ENCODE measurements at places on chromosomes 12 and 14.
A peak's percentile ranks its signal among the peaks of the same experiment; 100 is the strongest.

DNA sequence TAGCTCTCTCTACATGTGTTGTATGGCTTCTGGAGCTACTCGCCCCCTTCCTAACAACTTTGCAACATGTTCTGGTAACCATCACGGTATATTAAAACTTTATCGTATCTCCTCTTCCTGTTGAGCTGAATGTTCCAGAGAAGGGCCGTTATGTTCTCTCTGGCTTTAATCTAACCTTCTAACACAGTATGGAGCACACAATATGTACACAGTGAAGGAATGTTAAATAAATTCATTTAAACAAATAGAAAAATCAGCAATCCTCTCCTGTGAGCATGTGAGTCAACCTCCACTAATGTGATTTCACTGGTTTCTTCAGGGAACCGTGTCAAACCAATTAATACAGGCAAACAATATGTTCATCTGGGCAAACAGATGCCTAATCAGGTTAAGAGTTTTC, 319.5 kb upstream of the OR4E1 start:
- DNase-seq, result no peak

DNA sequence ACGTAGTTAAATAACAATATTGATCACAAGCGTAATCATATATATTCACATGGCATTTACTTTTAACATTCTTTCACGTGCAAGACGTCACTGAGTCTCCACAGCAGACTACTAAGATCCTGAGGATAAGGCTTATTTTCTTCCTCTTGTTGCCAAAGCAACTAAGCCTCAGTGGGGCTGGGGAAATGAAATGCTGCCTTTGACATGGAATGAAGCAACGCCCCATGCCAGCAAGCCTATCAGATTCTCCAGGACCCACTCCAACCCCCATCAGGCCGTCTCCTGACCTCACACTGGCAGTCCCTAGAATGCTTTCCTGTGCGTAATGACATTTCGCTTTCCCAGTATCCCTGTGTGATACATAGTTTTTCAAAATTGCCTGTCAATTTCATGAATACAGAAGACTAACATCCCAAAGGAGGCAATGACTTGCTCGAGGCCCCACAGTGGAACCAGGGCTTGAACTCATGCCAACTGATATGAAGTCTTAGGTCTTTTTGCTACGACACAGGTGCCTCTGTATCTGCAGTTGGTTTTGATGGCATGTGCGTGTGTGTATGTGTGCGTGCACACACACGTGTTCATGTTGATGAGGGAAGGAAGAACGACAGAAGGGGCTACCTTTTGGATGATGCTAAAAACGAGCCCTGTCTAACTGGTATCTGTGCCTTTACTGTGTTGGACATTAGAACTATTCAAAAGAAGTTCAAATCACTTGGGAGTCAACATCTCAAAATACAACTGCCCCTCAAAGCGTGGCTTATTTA, 239.1 kb downstream of the VRK1 start:
- DNase-seq, result no peak

DNA sequence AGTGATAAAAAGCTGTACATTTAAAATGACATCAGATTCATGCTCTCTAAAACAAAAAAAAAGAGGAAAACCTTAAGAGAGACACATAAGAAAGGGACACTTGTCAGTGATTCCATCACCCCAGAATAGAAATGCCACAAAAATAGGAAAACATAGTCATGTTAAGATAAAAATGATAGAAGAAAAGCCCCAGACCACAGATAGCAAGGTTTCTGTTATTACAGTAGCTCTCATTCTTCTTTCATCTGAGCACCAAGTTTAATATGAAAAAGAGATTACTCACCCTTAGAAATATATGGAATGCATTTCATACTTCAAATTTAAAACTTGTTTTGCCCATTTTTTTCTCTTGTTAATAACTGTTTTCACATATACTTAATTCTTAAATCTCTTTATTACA, 217.2 kb downstream of the EGLN3 start:
- no peak for DNase-seq

DNA sequence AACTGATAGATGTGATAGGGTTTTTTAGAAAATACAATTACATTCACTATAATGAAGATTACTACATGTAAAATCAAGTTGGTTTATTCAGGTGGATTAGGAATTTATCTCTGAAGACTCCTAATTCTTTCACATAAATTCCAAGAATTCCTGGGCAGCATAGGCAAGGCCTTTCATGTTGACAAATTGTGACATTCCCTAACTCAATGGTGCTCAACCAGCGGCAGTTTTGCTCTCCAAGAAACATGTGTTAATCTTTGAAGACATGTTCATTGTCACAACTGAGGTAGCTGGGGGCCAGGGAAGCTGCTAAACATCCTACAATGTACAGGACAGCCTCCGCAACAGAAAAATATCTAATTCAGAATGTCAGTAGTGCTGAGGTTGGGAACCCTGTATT, 46.3 kb downstream of the PTPRQ start:
- no peak for DNase-seq

- DNase-seq, result no peak
Observed at GRCh38 chr14:35818346-35819115, 7.6 kb upstream of the BRMS1L start.

DNA sequence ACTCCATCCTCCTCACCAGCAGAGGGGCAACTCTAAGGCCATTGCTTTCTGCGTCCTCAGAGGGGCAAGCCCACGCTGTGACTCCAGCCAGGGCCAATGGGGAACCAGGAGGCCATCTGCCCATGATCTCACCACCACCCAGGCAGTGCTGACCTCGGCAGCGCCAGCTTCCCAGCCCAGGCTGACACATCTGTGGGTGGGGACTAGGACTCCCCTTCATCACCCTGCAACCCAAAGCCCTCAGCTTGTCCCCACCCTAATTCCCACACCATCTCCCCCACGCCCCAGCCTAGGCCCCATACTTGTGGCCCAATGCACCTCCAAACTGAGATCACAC, 58.6 kb downstream of the VWF start:
- no peak for DNase-seq

GRCh38 chr14:74155287-74155686, 70.5 kb downstream of the LIN52 start:
- no peak for DNase-seq

DNA sequence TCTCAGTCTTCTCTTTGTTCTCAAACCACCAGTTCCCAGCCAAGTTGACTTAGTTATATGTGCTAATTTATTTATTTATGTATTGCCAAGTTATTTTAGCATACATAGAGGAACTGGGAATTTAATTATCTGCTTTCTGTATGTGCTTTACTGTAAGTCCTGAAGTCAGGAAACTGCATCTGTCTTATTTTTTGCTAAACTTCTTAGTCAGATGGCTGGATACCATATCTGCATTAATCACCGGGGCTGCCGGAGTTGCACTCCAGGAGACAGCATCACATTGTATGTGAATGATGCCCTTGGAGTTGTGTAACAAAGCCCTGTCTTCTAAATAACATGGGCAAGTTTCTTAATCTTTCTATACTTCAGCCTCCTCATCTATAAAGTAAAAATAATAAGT, 96.2 kb downstream of the MON2 start:
- DNase-seq, result no peak

DNA sequence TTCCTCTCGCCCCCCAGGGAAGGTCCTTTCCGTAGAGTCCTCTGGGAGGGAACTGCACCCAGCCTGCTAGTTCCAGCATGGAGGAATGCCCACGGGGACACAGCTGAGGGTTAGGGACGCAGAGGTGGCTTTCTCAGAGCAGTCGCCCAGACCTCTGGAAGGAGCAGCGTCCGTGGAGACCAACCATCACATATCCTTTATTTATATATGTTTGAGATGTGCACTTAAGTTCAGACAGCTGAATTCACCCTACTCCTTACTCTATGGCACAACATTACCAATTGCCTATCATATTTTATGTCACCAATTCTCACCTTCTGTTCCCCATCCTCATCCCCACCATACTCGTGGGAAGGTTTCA, 305.6 kb upstream of the DIO3 start:
- DNase-seq, result no peak

GRCh38 chr14:82365471-82365870, 831.8 kb upstream of the SEL1L start:
- DNase-seq, result no peak

- no peak for DNase-seq
Observed at GRCh38 chr12:79402606-79403005, 288.2 kb downstream of the PAWR start.

GRCh38 chr12:45273717-45274271, 57.9 kb downstream of the ANO6 start:
- no peak for DNase-seq

DNA sequence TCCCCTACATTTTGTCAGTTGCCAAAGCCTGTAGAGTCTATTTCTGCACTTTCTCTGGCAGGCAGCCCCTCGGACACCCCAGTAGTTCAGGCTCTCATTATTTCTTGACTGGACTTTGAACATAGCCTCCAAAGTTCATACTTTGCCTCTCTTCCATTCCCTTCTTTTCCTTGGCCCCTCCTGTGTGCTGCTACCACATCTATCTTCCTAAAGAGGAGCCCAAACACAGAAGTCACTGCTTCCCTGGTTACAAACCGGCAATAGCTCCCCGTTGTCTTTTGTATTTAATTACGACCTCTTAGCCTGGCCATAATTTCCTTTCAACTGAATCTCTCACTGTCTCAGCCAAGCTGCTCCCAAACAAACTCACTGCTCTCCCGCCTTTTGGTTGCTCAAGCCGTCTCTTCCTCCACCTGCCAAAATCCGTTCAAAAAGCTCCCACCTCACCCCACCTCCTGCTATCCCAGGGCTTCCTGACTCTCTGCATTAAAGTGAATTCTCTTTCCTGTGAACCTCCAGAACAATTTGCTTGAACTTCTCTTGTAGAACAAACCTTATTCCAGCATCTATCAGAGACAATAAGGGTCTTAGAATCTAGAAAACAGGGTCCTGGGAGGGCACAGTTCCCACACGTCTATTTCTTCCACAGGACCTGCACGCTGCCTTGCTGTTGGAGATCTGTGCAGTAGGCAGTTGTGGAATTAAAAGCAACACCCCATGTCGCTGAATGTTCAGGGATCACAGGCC, 46.9 kb downstream of the PRMT8 start:
- no peak for DNase-seq

DNA sequence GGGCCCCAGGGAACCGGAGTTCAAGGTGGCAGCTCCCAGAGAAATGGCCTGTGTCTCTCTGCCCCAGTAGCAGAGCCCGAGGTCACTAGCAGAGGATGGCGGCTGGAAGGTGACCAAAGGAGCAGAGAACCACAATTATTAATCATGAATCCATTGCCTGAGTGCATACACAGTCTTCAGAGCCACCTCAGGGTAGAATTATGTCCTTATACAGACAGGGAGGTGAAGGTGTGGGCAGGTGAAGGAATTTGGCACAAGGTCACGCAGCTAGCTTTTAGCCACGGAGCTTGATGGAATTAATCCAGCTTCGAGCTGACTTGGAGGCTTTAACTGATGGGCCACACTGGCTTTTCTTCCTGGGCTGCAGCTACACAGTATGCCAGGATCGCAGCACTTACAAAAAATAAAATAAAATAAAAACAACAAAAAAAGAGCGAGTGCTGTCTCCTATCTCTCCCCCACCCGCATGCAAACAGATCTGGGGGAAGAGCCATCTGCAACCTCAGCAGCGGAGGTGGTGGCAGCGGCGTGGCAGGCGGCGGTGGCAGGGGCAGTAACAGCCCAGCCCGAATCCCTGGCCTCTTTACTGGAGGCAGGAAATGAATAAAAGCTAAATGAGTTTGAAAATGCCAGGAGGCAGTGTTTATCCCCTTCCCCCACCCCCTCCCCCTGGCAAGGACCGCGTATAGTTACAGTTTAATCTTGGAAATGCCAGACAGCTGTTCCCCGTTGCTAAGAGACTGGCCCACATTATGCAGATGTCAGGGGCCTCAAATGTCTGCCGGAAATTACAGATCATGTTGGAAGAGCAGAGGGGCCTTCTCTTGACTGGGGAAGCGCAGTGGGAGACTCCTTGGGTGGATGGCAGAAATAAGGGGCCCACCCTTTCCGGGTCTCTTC, 93.5 kb downstream of the LRRC74A start:
- DNase-seq, result peak; percentile 84

GRCh38 chr12:9391815-9392214, 183.6 kb upstream of the PZP start:
- no peak for DNase-seq

- no peak for DNase-seq
Observed at GRCh38 chr12:98438656-98439230, 76.6 kb upstream of the TMPO start.

DNA sequence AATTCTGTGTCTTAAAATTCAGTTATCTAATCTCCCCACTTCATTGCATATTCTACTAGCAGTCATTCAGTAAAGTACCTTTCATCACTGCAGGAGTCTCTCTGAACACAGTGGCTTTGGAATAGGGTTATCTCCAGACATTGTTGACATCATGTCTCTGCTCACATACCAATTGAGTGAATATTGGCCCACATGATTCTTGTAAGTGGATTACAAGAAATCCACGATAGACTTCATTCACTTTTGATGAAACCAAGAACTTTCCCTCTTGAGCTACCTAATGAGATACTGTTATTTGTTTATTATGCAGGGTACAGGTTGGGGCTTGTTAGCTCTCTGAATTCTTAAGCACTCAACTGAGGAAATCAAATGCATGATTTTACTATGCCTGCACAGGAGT, 284.9 kb downstream of the RAD51B start:
- no peak for DNase-seq

GRCh38 chr14:70893062-70893845, 14.0 kb upstream of the PCNX1 start:
- DNase-seq, result no peak

- DNase-seq, result no peak
Observed at GRCh38 chr12:66074561-66074960, 56.0 kb downstream of the LLPH start.

DNA sequence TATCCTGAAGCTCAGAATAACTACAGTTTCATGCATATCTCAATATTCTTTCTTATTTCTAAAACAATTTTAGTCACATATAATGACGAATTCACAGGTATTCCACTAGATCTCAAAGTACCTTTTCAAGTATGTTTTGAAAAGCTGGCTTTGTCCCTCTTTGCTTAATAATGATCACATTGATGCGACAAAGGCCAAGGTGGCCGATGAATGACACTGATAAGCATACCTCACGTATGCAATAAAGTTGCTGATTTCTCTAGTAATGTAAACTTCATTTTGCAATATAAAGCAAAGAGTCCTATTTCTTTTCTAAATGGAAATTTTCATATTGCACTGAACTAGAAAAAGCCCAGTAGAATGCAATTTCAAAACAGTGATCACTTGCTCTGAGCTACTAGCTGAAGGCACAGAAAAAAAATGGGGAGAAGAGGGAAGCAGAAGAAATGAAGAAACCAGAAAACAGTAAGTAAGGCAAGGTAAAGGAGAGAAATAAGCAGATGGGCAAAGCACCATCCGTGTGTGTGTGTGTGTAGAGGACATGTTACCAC, 29.3 kb downstream of the FGD6 start:
- no peak for DNase-seq

- DNase-seq, result no peak
Observed at GRCh38 chr12:104059963-104060362, 4.4 kb upstream of the HCFC2 start.

GRCh38 chr12:27277846-27278260, 33.8 kb downstream of the STK38L start:
- no peak for DNase-seq

GRCh38 chr12:67798768-67799167, 150.2 kb downstream of the DYRK2 start:
- no peak for DNase-seq

- DNase-seq, result no peak
Observed at GRCh38 chr14:61229475-61229888, 51.7 kb downstream of the TMEM30B start.

Data from SHP77 treated with DMSO at 0.1 percent for 48 hours (cell line).